Karpas-422 (cell line): ENCODE measurements at places on chromosomes 16 and 17. TPM values are rescaled to one million over a fixed set of nuclear protein-coding genes. Genes with fewer than 3 reads are reported as not detected.

DNA sequence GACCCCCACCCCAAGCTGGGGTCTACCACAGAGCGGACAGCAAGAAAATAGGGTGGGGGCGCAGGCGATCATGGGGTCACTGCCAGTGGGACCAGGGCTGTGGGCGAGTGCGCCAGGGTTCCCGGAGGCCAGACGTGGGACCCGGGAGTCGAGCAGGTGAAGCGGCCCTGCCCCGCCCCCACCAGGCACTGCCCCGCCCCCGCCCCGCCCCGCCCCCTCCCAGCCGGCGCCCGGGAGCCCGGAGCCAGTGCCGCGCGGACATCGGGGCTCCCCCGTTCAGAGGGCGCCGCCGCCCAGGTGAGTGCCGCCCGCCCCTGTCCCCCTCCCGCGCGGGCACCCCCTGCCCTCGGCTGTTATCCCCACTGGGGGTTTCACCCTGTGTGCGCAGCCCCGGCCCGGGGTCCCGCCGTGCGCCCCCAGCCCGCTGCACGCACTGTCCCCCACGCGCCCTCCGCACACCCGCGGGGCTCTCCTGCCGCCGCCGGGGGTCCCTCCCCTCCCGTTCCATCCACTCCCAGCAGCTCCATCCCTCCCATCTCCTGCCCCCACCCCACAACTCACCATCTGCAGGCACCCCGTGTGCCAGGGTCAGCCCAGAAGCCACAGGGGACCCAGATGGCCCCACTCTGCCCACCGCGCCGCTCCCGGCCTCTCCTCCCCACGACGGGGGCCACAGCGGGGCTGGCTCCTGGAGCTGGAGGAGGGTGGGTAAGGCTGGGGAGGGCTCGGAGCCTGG, at the start of gene SSTR5:
SSTR5 (plus strand) TSS at position 222 of the 736 bp plus-strand sequence. CDS start 6,122 bp downstream, outside the sequence.
- DNase-seq, result no peak

The WNT3 gene
- 1.2 and 2.0 TPM in 2 replicates for total RNA-seq

The SLC16A6 gene
- total RNA-seq, result 44.7 and 59.9 TPM in 2 replicates

- peak; percentile 51 for DNase-seq
These were observed 2.2 kb downstream of the UBALD1 start for GRCh38 chr16:4612474-4612931.

DNA sequence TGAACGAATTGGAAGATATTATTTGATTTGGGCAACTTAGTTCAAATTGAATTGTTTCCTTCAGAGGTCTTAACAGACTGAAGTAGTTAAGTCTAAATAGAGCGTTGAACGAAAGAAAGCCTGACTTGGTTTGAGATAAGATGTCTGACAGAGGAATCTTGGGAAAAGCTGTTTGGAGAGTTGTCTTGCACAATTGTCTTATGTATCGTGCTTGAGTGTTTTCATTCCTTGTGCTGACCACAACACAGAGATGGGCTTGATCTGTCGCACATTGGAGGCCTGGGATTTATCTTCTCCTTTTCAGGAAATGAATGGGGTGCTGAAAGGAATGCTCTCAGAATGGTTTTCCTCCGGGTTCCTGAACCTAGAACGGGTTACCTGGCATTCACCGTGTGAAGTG, 7.8 kb downstream of the MLYCD start:
- DNase-seq, result no peak

The ZG16B gene
- not detected in 2 replicates for total RNA-seq

DNA sequence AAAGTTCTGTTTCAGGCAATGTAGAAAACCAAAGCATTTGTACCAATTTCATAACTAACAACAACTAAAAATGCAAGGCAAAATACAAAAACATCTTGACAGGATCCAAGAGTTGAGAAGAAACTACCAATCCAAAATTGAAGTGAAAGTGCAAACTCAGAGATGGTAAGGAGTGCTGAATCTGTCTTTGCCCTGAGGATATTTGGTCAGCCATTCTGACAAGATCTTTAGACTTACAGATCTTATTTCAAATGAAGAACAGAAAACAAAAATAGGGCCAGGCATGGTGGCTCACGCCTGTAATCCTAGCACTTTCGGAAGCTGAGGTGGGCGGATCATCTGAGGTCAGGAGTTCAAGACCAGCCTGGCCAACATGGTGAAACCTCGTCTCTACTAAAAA, 412.8 kb downstream of the ZFHX3 start:
- DNase-seq, result no peak

- DNase-seq, result no peak
These were observed 584 bp upstream of the SLC16A5 start for GRCh38 chr17:75087182-75087557.

The C16orf92 gene
- total RNA-seq, result not detected in 2 replicates

The DOC2B gene
- not detected in 2 replicates for total RNA-seq

DNA sequence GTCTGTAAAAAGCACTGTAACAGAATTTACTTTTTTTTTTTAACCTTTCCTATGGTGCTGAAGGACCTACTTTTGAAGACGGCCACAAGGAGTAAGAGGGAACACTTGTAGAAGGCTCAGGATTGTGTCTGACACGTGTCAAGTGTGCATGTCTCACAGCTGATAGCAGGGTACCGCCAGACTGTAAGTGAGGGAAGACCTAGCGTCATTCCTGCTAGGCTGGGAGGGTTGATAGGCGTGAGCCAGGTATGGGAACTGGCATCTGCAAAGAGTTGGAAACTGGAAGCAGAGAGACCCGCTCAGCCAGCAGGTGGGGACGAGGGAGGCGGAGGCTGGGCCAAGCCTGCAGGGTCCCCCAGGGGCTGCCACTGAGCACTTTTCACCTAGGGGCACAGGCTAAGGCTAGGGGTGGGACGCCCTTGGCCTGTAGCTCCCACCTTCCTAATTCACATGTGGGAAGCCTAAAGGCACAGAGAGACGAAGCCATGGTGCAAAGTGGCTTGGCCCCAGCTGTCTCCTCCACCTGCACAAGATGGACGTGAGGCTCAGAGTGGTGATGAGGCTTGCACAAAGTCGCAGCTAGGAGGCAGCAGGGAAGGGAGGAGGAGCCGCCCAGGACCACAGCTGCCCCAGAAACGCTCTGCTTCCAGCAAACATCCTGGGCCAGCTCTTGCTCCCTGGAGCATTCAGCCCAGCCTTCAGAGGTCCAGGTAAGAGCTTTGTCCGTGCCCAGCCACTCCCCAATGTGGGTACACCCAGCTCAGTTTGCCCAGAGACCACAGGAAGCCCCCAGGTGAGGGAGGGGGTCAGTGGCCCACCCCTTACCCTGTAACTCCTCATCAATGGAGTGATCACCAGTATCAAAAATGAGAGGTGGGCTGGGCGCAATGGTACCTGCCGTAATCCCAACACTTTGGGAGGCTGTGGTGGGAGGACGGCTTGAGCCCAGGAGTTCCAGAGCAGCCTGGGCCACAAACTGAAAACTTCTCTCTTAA, 18.9 kb downstream of the VASN start:
- peak; percentile 69 for DNase-seq

The FOXN1 gene
- total RNA-seq, result not detected in 2 replicates

The LAT gene
- total RNA-seq, result 8.6 and 27.3 TPM in 2 replicates

The LGALS9C gene
- total RNA-seq, result not detected in 2 replicates

The MYO15B gene
- total RNA-seq, result 3.8 and 8.0 TPM in 2 replicates

DNA sequence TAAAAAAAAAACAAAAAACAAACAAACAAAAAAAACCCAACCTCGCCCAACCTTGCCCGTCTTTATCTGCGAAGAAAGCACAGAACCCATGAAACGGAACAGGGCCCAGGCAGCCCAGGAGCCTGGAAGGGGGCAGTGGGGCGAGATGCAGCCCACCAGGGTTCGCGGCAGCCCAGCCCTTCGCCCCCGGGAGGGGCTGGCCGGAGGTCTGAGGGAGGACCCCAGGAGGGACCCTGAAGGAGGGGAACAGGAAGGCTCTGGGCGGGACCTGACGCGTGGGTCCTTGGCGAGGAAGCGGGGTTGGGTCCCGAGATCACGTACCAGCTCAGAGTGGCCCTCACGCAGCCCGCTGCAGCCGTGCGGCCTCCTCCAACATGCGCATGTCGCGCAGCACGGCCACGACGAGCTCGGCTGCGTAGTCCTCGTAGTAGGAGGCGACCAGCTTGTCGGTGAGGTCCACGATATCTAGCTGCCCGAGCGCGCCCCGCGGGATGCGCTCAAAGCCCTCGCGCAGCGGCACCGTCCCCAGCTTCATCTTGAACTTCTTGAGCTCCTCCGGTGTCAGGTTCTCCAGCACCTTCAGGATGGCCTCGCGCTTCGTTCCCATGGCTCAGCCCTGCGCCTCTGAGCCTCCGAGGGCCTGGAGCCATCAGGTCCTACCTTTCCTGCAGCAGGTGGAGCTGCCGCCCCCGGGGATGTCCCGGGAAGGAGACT, at the start of gene PYDC1:
PYDC1 (minus strand) TSS at position 714 of the 714 bp plus-strand sequence; CDS start at position 607, 107 bp downstream.
- DNase-seq, result no peak

The TBC1D3G gene
- not detected in 2 replicates for total RNA-seq

- peak; percentile 79 for DNase-seq
These were observed 1.1 kb downstream of the CCP110 start for GRCh38 chr16:19524616-19525384.

The PDE6G gene
- total RNA-seq, result 1.6 and 2.7 TPM in 2 replicates

DNA sequence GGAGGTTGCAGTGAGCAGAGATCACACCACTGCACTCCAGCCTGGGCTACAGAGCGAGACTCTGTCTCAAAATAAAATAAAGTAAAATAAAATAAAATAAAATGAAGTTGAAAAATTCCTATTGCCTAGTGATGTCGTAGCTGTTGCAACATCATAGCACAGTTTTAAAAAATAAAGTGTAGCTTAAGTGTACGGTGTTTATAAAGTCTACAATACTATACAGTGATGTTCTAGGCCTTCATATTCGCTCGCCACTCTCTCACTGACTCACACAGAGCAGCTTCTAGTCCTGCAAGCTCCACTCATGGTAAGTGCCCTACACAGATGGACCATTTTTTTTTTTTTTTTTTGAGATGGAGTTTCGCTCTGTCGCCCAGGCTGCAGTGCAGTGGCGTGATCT, 43.5 kb upstream of the MNT start:
- DNase-seq, result no peak

GRCh38 chr17:14297161-14297851, 3.6 kb upstream of the HS3ST3B1 start:
- no peak for DNase-seq

DNA sequence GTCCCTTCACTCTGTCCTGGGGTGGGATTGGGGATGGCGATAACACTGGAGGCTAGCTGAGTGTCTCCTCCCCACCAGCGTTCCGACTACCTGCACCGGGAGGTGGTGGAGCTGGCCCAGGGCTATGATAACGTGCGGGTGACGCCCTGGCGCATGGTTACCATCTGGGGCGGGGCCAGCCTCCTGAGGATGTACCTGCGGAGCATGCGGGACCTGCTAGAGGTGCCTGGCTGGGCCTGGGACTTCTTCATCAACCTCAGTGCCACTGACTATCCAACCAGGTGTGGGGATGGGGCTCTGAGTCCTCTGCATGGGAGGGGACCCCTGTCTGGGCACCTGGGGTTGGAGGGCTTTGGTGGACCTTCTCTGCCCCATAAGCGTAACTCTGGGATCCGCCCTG, 8.8 kb downstream of the XYLT2 start:
- no peak for DNase-seq

DNA sequence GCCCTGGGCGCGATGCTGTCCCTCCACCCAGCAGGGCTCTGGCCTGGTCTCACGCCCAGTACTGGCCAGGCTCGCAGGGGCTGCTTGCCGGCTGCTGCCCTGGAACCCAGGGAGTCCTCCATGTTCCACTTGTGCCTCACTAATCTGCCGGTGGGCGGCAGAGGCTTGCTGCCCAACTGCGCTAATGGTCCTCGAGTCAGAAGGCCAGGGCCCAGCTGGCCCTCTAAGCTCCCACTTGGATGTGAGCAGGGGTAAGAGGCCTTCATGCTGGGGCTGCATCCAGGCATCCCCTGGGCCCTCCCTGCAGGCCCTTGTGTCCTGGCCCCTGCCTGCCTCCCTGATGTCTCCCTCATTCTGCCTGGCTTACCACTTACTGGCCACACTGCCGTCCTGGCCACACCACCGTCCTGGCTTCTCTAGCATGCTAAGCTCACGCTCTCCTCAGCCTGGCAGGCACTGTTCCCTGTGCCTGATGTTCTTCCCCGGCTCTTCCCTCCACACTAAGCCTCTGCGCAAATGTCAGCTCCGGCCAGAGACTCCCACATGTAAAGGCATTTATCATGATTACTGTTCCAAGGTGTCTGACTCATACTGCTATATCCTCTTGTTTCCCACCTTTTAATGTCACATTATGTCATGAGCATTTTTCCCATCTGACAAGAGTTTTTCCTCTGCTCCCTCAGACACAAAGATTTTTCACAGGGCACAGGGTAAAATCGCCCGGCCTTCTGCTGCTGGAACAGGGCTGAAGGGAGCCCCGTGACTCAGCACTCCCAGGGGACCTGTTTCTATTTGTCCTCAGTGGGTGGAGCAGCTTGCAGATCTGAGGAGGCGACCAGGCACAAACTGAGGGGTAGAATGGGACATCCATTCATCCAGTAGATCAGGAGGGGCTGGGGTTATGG, 15.9 kb downstream of the B9D1 start:
- DNase-seq, result peak; percentile 72

- DNase-seq, result no peak
These were observed 26.5 kb upstream of the PHF12 start for GRCh38 chr17:28977659-28978355.

The TMED6 gene
- total RNA-seq, result 1.8 TPM in 1 of 2 replicates, not detected in the other

DNA sequence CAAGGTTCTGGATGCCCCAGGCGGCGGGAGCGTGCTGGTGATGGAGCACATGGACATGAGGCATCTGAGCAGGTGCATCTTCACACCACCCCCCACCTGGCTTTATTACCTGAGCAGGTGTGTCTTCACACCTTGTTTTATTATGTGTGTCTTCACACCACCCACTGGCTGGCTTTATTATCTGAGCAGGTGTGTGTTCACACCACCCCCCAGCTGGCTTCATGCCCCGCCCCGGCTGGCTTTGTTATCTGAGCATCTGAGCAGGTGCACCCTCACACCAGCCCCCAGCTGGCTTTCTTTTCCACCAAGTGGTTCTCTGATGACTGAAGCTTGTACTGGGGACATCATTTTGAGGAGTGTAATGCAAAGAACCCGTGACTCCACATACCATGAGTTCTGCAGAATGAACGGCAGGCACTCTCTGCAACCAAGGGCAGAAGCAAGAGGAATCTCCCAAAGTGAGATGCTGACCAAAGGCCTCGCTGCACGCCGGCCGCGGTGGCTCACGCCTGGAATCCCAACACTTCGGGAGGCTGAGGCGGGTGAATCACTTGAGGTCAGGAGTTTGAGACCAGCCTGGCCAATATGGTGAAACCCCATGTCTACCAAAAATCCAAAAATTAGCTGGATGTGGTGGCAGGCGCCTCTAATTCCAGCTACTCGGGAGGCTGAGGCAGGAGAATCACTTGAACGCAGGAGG, 2.6 kb downstream of the FN3KRP start:
- no peak for DNase-seq

The CMTM2 gene
- total RNA-seq, result not detected in 2 replicates

The GNG13 gene
- total RNA-seq, result not detected in 2 replicates

- DNase-seq, result no peak
These were observed 180.2 kb downstream of the RPTOR start for GRCh38 chr17:80724775-80725266.

The MSLN gene
- 0.47 TPM in 1 of 2 replicates, not detected in the other for total RNA-seq

The DYNLRB2 gene
- total RNA-seq, result not detected in 2 replicates

GRCh38 chr17:63775420-63775819, 1.4 kb downstream of the DDX42 start:
- no peak for DNase-seq

The SLC12A4 gene
- 11.0 and 15.4 TPM in 2 replicates for total RNA-seq

DNA sequence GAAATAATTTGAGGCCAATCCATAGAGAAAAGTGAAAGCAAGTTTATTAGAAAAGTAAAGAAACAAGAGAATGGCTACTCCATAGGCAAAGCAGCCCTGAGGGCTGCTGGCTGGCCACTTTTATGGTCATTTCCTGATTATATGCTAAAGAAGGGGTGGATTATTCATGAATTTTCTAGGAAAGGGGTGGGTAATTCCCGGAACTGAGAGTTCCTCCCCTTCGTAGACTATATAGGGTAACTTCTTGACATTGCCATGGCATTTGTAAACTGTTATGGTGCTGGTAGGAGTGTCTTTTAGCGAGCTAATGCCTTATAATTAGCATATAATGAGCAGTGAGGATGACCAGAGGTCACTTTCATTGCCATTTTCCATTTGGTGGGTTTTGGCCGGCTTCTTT, 4.4 kb downstream of the DHRS7B start:
- no peak for DNase-seq
